ENCODE measurements at places on chromosomes 7 and 10.

- no peak for DNase-seq
These were observed 325.5 kb upstream of the C7orf33 start for GRCh38 chr7:148264933-148265557.

GRCh38 chr7:51606601-51607154 is 290.1 kb upstream of the COBL start:
- peak; percentile 77 for DNase-seq

- DNase-seq = no peak
These were observed 61.1 kb downstream of the CHST15 start for GRCh38 chr10:124032087-124032935.

- no peak for DNase-seq
These were observed 74.2 kb downstream of the SNX10 start for GRCh38 chr7:26365901-26366275.

DNA sequence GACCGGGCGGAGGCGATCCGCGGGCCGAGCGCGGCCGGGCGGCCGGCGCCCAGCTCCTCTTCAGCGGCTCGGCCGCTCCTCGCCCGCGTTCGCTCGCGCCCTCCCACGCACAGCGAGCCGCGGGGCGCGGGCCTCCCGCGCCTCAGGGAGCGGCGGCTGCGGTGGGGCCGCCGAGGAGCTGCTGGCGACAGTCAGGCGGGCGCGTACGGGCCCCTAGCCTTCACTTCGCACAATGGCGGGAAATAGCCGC is at the start of gene MCMBP:
Gene MCMBP, minus strand, starts transcription at position 234 of the 250 bp plus-strand sequence. CDS start 259 bp downstream, outside the sequence.
- no peak for DNase-seq

GRCh38 chr7:98376711-98377110 is 24.2 kb downstream of the BAIAP2L1 start:
- DNase-seq = no peak

- peak; percentile 38 for DNase-seq
These were observed 19.7 kb downstream of the CALML5 start for GRCh38 chr10:5479481-5480161.

DNA sequence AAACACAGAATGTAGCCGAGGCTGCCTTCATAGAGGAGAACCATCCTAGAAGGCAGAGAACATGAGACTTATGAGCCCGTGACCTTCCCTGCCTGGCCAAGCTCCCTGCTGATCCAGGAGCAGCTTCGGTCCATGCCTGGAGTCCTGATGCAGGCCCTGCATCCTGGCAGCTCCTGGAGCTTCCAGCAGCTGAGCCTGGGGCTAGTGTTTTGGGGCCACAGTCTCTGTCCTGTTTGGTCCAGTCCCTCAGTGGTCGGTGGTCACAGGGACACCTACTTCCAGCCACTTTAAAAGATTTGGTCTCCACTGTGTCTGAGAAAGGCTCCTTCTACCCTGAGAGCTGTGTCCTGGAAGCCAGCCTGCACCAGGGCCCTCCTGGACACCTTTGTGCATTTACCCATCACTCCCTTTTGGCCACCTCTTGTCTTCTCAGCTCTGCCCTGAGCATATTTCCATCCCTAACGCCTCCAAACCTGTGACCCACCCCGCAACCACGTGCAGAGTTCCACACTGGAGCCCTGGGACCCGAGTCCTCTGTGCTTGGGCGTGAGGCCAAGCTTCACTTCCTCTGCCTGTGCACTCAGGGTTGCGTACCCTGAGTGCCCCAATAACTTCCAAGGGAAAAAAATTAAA is 315.2 kb upstream of the ZNF32 start:
- DNase-seq = peak; percentile 26

GRCh38 chr7:94094298-94094697 is 90.1 kb upstream of the BET1 start:
- no peak for DNase-seq

GRCh38 chr7:24283897-24284698 is at the start of gene NPY:
TSS of gene NPY (plus strand) at chr7:24284190. CDS start at chr7:24285241, 1,051 bp downstream.
- DNase-seq = no peak

- DNase-seq = peak; percentile 71
These were observed 31.2 kb downstream of the GPRIN2 start for GRCh38 chr10:46525177-46525823.

DNA sequence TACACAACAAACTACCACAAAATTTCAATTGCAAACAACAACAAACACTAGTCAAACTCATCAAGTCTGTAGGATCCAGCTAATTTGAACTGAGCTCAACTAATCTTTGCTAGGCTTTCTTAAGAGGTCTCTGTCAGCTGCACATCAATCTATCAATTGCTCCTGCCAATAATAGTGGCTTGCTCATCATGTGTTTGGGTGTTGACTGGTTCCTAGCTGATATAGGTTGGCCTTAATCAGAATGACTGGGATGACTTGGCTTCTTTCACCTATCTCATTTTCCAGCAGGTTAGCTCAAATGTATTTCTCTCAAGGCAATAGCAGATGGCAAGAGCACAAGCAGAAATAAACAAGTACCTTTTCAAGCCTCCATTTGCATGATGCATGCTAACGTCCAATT is 370.3 kb upstream of the NFE2L3 start:
- DNase-seq = no peak

GRCh38 chr7:132187869-132188789 is 388.1 kb downstream of the PLXNA4 start:
- DNase-seq = no peak

GRCh38 chr7:2510909-2511768 is 8.4 kb upstream of the LFNG start:
- no peak for DNase-seq

GRCh38 chr7:76296743-76297740 is 5.4 kb upstream of the HSPB1 start:
- DNase-seq = peak; percentile 76

DNA sequence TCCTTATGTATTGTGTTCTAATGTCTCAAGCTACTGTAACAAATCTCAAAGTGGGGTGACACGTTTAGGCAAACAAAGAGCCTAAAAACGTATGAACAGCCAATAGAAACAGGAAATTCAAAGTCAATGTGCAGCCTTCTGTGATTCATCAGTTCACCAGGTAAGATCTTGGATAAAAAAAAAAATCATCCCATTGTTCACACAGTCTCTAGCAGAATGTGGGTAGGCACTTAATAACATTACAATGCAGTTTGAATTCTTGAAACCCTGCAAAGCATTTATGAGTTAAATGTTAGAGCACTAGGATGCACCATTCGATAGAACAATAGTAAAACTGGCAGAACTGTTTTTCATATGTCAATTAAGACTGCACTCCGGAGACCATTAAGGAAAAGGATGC is 88.2 kb upstream of the HDAC9 start:
- DNase-seq = no peak

GRCh38 chr10:87000491-87000890 is 19.6 kb upstream of the FAM25A start:
- DNase-seq = no peak

GRCh38 chr7:1054438-1054837 is 10.1 kb downstream of the GPR146 start:
- DNase-seq = no peak

GRCh38 chr10:131931981-131932380 is 31.2 kb downstream of the PPP2R2D start:
- no peak for DNase-seq

DNA sequence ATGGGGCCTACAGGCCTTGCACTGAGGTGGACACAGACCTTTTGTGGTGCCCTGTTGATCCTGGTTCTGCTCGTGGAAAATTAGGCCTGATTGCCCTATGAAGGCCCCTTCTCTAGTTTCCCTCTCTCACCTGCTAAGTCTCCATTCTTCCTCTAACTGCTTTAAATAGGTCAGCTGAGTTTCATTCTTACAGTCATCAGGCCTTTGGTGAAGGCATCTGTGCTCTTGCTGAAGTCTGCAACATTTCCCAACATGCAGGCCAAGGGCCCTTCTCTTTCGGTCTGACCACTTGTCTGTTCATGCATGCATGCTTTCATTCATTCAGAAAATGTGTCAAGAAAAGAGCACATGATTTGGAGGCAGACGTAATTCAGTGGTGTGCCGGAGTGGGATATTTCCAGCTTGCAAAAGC is 244.0 kb downstream of the BUB3 start:
- DNase-seq = no peak
